Activated CD4-positive, alpha-beta T cell treated with anti-CD3 and anti-CD28 coated beads, Interleukin-2, amount 10 ng/mL, durations not matched to agents 24 days and 14 days (primary cell): ENCODE measurements at places on chromosomes 2 and 18. TPM values are rescaled to one million over a fixed set of nuclear protein-coding genes. Genes with fewer than 3 reads are reported as not detected.

GRCh38 chr2:173872714-173873113, 92.5 kb downstream of the SP3 start:
- no peak for DNase-seq

LOXHD1 gene
- total RNA-seq: not detected in 2 replicates

DNA sequence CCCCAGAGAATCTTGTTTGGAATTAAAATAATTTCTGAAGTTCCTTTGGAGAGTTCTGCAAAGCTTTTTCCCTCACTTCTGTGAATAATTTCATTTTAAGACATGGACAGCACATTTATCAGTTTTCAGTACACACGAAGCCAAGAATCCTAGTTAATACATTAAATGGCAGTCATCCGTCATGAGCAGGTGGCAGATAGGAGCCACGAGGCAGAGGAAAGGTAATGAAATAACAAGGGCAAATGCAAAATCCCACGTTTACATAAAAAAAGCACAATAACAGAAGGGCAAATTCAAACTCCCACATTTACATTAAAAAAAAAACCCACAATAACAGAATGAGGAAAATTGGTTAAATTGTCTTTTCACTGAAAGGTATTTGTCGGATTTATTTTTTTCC, 25.9 kb upstream of the SNTG2 start:
- no peak for DNase-seq

GRCh38 chr2:197919487-197919886, 115.1 kb downstream of the PLCL1 start:
- no peak for DNase-seq

GRCh38 chr2:26480566-26481423, 2.9 kb upstream of the OTOF start:
- no peak for DNase-seq

DNA sequence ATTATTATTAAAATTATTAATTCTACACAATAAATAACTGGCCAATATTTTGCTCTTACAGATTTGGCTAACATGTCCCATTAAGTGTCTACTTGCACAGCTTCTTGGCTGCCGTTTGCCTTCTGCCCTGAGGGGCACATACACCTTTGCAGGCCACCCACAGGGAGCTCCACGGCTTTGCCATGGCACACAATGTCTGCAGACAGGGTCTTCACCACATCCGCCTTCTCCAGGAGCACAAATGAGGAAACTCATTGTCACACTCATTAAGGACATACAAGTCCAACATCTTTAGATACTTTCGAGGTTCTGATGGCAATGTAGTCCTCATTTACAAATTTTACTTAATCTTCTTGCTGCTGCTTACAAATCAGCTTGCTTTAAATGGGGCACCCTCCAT, 45.6 kb downstream of the LONRF2 start:
- DNase-seq: no peak

IL18RAP gene
- 15.0 and 16.9 TPM in 2 replicates for total RNA-seq

DNA sequence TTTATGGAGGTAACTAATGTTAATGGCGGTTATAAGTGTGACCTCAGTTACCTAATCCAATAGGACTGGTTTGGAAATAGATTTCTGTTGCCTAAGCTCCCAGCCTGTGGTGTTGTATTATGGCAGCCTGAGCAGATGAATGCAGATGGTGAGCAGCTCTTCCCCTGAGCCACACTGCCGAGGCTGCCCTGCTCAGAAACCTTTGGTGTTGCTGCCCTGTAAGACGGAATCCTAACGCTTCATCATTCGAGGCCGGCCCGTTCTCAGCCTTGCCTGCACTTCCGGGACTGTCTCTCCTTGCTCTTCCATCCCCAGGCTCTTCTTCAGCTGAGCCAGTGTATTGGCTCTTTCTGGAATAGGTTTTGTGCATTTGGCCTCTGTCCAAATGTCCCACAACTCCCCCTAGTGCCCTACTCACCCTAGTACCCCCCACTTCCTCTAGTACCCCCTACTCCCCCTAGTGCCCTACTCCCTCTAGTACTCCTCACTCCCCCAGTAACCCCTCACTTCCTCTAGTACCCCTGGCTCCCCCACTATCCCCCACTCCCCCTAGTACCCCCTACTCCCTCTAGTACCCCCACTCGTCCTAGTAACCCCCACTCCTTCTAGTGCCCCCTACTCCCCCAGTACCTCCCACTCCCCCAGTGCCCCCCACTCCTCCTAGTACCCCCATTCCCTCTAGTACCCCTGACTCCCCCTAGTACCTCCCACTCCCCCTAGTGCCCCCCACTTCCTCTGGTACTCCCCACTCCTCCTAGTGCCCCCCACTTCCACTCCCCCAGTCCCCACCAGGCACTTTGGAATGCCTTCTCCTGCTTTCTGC, 106.0 kb upstream of the TAF1B start:
- DNase-seq: no peak
